ENCODE measurements at places on chromosomes 16 and 17.

DNA sequence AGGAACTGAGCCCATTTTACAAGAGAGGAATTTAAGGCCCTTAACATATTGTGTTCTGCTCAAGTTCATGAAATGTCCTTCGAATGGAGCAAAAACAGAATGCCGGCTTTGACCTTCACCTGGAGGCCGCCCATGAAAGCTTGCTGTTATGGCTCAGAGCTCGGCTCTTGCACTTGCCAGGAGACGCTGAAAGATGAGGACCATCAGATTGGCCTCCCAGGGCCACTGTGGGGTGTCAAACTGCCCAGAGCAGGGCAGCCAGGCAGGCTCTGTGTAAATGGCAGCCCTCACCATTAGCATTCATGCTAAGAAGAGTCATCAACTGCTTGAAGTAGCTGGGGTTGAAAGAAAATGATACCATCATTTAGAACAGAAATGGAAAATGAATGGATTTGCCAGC lies 39.3 kb downstream of the IL21R start:
- DNase-seq, result no peak

DNA sequence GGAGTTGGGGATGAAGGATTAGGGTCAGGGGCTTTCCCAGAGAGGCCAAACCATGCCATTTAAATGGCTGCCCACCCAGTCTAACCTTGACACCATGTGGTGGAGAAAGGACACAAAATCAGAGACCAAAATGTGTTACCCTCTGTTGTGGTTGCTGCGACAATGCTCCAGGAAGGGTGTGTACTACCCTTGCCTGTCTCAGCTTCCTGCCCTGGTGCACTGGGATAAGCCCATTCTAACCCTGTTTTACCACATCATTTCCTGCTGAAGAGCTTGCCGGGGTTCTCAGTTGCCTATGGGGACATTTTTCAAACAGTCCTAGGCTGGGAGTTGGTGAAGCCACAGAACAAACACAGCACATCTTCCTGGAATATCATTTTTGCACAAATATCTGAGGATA lies 4.9 kb downstream of the OR4D1 start:
- no peak for DNase-seq

- no peak for DNase-seq
Observed at GRCh38 chr16:56047307-56048234, 143.7 kb upstream of the GNAO1 start.

GRCh38 chr16:78102865-78103264 lies 3.4 kb downstream of the WWOX start:
- DNase-seq, result no peak

DNA sequence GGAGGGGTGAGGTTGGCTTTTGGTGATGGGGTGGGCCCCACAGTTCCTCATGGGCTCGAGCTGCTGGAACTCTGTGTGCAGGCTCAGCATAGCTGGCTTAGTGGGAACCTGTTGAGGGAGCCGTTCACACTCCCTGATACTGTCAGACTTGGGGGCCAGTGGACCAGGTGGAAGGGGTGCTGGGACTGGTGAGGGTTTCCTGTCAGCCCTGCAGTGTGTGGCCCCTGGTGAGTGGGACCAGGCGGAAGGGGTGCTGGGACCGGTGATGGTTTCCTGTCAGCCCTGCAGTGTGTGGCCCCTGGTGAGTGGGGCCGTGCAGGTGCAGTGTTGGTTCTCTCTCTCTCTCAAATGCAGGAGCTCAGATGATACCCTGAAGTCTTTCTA lies 45.1 kb upstream of the ZNF750 start:
- DNase-seq, result no peak

DNA sequence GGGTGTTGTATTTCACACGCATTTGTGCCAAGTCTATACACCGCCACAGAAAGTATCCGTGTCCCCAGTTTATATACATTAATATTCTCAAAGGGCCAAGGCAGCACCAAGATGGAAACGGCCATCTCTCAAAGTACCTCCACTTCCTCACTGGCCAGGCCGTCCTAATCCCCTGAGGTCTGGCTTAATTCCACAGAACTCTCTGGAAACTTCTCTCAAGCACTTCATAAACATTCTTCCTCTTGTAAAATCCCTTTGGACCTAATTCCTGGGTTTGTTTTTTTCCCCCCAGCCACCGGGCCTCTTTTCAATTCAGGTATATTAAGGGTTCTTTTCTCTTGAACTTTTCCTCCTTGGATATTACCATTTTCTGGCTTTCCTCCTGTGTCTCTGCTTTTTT lies 5.1 kb upstream of the ERN1 start:
- no peak for DNase-seq

DNA sequence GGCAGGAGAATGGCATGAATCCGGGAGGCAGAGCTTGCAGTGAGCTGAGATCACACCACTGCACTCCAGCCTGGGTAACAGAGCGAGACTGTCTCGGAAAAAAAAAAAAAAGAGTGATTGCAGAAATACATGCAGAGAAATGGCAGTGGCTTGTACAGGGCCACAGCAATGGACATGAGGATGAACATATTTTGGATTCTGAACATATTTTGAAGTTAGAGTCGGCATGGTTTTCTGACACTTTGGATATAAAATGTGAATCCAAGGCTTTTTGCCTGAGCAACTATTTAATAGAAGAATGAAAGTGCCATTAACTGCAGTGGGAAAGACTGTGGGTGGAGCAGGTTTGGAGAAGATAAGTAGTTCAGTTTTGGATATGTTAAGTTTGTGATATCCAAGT lies 35.8 kb downstream of the CPD start:
- no peak for DNase-seq

GRCh38 chr16:89732918-89733242 lies 11.5 kb downstream of the ZNF276 start:
- no peak for DNase-seq

- DNase-seq, result no peak
Observed at GRCh38 chr16:9596788-9597187, 505.3 kb downstream of the HAPSTR1 start.

GRCh38 chr17:33342025-33342424 lies 48.9 kb upstream of the ASIC2 start:
- no peak for DNase-seq

GRCh38 chr17:74522381-74523105 lies 8.7 kb downstream of the CD300LB start:
- no peak for DNase-seq

DNA sequence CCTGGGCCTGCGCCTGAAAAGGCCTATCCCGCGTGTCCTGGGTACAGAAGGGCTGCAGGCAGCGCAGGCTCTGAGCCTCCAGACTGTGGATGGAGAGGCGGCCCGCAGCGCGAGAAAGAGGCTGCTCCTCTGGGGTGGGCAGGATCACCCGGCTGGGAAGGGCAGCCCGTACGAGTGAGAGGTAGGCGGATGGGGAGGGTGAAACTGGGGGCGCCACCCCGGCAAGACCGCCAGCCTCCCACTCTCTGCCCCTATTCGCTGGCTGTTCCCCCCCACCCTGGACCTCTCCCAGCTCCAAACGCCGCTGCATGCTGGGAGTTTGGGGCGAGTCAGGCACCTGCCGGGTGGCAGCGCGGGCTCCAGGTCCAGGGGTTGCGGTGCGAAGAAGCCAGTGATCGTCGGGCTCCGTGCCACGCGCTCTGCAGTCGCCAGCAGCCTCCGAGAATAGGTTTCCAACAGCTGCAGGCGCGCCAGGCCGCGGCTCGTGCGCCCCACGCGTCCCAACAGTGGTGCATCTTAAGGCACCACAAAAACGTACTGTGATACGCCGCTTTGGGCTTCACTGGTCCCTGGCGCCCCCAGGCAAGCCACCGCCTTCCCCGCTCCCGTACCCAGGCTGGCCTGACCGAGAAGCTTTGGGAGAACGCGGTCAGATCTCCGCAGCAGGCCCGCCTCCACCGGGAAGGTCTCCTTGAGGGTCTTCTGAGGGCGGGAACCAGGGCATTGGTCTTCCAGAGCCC lies 1.1 kb downstream of the NOXO1 start:
- no peak for DNase-seq

DNA sequence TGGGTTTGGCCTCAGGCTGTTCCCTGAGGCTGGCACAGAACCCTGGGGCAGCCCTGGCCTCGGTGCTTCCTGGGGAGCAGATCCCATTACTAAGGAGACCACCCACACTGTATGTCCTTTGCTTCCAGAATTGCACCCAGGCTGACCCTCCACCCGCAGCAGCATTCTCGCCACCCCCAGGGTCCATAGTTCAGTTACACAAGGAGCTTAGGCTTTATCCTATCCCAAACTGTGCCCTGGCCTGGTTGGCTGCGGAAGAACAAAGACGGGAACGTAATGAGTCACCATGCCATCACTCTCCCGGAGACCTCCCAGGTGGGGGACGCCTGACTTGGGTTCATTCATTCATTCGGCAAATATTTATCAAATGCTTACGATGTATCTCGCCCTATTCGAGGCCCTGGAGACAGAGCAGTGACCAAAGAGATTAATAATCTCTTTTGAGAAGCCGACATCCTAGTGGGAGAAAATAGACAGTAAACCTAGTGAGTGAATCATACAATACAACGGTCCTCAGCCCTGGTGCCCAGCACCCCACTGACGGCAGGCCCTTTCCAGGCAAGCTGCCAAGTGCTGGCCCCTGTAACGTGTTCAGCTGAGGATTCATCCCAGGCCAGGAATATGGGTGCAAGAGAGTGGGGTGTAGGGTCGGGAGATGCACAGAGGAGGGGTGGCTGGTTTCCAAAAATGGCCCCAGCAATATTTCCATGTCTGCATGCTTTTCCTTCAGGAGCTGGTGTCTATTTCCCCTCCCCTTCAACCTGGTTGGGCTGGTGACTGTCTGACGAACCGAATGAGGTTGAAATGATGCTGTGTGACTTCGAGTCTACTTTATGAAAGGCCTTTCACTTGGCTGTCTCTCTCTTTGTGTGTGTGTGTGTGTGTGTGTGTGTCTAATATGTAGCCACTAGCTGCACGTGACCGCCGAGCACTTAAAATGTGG lies 134.2 kb downstream of the MGAT5B start:
- peak; percentile 71 for DNase-seq

DNA sequence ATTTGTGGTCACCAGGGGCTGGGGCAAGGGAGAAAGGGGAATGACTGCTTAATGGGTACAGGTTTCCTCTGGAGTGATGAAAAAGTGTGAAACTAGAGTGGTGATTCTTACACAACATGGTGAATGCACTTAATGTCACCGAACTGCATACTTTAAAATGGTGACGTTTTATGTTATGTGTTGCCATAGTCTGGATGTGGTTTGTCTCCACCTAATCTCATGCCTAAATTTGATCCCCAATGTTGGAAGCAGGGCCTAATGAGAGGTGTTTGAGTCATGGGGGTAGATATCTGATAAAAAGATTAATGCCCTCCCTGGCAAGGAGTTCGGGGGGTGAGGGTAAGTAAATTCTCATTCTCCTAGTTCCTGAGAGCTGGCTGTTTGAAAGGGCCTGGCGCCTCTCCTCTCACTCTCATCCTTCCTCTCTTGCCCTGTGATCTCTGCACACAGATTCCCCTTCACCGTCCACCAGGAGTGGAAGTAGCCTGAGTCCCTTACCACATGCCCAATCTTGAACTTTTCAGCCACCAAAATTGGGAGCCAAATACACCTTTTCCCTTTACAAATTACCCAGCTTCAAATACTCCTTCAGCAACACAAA lies 15.3 kb downstream of the XPO6 start:
- DNase-seq, result no peak

- no peak for DNase-seq
Observed at GRCh38 chr17:70021726-70022125, 53.3 kb upstream of the KCNJ16 start.

DNA sequence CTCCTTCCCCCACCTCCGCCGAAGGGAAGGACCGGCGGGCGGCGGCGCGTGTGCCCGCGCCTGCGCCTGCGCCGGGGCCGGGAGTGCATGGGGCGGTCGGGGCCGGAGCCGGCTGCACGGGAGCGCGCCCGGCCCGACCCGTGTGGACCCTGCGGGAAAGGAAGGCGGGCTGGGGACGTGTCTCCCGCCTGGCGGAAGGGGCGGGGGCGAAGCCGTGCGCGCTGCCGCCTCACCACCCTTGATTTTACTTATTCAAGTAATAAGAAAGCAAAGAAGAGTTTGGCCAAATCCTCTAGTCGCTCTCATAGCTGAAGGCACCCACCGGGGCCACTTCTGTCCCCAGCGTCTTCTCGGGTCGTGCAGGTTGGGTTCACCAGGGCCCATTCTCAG lies 596 bp upstream of the PFN1 start:
- DNase-seq, result peak; percentile 88

Data from neuronal stem cell (in vitro differentiated cells).